KG1 (cell line): ENCODE measurements at places on chromosomes 1 and 21.

- no peak for DNase-seq
These were observed 228.4 kb upstream of the POU3F1 start for GRCh38 chr1:38274974-38275373.

DNA sequence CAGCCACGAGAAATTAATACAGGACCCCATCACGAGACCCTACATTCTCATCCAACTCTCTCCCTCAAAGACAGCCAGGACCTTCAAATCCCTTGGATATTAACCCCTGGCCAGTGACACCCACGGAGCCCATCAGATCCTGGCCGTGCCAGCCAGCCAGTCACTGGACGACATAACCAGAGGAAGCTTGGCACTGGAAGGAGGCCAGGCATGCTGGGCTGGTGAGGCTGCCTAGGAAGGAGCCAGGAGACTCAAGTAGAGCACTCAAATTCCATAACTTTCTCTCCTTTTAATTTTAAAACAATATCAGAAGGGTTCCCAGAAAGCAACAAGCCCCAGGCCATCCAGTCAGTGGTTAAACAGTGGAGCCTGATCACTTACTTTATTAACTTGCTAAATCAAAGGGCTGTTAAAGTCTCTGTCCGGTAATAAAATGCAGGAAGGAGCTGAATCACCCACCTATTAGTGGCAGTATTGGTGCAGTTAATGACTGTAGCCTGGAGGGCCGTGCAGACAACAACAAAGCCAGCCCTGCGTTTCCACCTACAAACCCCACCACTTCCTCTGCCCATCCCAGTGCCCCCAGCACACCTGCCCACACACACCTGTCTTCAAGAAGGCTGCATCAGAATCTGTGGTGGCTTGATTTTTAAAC lies 78.0 kb downstream of the HIVEP3 start:
- DNase-seq: no peak

DNA sequence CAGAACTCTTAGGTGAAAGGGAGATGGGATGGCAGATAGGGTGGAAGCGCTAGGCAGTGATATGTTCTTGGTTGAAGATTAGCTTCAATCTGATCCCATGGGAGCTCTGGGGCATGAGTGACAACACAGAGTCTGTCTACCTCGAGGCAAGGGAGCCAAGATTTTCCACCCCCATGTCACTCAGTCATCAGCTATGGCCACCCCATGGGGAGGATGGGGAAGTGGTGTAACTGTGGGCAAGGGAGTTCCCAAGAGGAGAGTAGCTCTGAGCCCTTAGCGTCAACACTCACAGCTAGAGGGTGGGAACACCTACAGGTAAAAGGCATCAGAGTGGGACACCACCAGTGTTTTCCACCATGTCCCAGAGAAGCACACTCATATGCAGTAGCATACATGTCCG lies 30.3 kb upstream of the C1QA start:
- DNase-seq: no peak

- DNase-seq: no peak
These were observed 385.6 kb downstream of the HLX start for GRCh38 chr1:221264848-221265247.

DNA sequence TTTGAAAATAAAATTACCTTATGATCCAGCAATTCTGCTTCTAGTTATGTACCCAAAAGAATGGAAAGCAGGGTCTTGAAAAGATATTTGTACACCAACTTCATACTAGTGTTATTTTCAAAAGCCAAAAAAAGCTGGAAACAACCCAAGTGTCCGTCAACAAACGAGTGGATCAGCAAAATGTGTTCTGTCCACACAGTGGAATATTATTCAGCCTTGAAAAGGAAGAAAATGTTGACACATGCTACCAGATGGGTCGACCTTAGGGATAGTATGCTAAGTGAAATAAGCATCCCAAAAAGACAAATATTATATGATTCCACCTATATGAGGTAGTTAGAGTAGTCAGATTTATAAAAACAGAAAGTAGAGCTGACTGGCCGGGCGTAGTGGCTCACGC lies 65.3 kb downstream of the KAZN start:
- no peak for DNase-seq

DNA sequence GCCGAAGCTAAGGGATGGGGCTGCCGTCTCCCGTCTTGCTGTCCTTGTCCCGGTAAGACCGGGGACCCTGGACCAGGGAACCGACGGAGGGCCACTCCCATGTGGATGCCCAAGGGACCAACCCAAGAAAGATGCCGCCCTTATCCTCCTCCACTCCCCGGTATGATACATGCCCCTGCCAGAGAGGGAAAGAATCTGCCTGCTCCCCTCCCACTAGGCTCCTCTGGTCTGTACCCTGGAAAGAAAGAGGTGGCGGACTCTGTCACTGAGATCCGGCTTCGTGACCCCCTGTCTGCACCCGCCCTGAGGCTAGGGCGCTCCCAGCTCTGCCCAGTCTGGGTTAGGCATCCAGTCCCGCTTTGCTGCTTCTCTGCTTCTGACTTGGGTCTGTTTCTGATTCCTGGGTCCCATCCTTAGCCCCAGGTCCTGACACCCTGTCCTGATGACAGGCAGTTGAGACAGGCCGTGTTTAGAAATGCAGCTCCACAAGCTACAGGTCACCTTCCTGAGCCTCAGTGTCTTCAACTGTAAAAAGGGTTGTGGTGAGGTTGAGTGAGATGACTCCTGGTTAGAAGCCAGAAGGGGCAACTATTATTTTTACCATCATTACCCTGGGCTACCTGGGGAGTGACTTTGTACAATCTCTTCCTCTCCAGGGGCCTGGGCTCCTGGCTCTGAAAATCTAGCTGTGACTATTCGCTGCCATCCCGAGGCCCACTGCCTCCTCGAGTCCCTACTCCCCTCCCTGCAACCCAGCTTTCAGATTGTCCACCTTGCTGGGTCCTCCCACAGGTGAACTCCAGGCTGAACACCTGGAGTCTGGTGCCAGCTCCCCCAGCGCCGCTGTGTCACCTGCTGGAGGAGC lies 3.7 kb downstream of the MATN1 start:
- DNase-seq: no peak

GRCh38 chr1:184418652-184419349 lies 32.0 kb downstream of the C1orf21 start:
- DNase-seq: no peak

GRCh38 chr1:26546375-26546774 lies 16.8 kb downstream of the RPS6KA1 start:
- DNase-seq: no peak

DNA sequence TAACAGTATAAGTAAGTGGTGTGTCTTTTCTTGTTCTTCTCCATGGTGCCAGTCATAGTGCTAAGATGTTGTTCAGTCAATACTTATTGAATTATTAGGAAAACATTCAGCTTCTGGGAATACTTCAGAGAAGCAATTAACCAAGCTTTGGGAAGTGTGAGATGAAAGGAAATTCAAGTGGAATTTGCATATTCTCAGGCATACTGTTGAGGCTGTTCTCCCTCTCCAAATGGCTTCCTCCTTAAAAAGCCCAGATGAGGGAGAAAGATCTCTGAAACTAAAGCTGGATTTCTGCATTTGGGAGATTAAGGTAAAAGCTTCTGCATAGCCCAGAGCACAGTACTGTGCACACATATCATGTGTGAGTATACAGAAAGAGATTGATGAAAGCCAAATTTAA lies 73.4 kb downstream of the MACF1 start:
- DNase-seq: no peak

DNA sequence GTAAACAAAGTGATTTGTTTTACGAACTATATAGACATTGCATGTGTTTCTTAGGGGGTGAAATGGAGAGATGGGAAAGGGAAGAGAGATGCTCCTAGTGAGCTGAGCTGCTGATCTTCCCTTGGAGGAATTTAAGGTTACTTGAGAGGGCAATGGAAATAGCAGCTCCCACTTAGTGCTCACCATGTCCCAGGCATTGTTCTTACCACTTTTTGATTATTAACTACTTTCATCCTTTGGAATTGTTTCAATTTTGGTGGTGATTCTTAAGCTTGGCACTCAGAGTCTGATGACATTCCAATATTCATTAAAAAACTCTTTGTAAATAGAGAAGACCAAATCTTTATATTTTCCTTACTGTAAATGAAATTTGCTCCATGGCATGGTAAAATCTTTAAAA lies 124.9 kb downstream of the ITSN1 start:
- no peak for DNase-seq

- peak; percentile 58 for DNase-seq
These were observed 27.4 kb downstream of the HIVEP3 start for GRCh38 chr1:41891199-41891896.

DNA sequence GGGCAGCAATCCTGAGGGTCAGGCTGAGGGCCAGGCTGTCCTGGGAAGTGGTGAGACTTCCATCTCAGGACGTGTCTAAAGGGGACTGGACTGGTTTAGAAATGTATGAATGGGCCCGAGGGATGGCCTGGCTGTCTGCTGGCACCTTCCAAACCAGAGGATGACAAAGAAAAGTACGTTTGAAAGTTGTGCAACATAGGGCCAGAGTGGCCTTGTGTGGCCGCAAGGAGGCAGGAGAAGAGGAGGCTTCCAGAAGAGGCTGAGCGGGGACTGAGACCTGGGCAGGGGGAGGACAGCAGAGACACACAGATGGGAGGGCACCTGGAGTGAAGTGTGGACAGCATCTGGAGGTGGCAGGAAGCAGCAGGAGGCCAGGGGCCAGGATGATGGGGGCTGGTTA lies 2.6 kb upstream of the SYTL1 start:
- no peak for DNase-seq

DNA sequence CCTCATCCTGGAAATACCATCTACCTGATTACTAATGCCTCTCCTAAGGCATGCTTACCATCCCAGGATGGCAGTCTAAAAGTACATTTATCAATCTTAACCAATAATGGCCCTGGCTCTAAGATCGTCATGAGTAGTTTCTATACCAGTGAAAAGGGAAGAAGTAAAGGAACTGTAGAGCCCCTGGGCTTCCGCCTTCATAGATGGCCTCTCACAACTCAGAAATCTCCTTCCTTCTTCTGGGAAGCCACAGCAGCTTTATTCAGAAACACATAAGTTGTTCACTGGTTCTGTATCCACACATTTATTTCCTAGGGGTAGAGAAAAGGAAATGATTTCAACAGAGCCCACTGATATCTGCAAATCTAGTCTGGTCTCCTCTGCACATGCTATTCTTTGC lies 41.0 kb upstream of the CD5L start:
- DNase-seq: no peak

DNA sequence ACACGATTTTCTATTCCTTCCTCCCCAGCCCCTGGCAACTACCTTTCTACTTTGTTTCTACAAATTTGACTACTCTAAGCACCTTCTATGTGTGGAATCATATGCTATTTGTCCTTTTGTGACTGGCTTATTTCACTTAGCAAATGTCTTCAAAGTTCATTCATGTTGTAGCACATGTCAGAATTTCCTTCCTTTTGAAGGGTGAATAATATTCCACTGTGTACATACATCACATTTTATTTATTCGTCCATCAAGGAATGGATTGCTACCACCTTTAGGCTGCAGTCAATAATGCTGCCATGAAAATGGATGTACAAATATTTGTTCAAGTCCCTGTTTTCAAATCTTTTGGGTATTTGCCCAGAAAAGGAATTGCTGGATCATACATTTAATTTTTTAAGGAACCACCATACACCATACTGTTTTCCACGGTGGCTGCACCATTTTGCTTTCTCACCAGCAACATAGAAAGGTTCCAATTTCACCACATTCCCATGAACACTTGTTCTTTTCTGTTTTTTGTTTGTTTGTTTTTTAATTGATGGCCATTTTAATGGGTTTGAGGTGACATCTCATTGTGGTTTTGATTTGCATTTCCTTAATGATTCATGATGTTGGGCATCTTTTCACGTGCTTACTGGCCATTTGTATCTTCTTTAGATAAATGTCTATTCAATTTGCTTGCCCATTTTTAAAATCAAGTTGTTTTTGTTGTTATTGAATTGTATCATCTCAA lies 3.3 kb upstream of the PDZK1 start:
- no peak for DNase-seq

DNA sequence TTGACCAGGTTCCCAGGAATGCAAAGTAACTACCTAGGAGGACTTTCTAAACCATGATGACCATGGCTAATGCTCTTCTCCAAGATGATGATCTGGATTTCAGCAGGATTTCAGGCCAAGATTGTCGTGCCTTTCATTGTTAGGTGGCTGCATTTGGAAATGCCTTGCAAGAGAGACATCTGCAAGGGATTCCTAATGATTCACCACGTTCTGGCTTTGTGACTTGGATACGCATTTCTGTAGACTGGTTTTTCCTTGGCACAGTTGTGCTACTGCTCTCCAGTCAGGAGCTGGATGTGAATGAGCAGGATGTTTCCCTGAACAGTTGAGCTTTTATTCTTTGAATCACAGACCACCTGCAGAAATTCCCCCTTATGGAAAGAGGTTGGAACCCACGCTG lies 212.4 kb downstream of the BACH1 start:
- no peak for DNase-seq

DNA sequence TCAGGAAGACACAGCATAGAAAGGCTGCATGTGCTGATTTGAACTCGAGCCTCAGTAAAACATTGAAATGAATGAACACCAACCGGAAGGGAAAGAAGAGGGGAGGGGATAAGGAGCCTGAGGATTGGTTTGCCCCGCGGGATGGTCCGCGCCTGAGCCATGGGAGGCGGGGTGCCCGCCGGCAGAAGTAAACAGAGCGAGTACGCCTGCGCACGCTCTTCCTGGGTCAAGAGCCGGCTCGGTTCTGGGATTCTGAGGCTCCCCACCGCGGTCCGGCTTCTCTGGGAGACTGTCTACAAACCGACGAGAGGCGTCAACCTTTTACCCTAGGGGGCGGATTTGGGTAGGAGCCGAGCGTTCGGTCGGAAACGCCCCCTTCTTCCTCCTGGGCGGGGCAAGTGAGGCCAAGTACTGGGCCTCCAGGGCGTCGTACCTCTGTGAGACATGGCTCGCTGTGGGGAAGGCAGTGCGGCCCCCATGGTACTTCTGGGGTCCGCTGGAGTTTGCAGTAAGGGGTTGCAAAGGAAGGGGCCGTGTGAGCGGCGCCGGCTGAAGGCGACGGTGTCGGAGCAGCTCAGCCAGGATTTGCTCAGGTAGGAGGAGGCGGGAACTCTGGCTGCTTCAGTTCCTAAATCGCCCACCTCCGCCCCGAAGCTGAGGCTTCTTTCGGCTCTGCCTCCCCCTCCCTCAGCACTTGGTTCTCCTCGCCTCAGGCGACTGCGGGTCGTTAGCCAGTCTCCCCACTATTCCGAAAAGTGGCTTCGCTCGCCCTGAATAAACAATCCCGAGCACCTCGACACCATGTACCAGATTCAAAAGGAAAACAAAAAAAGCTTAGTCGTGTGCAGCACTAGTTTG lies at the start of gene BTBD8:
TSS of gene BTBD8 (plus strand) at position 218 of the 858 bp plus-strand sequence. CDS start at position 445, 227 bp downstream.
- DNase-seq: peak; percentile 57

GRCh38 chr1:116106646-116107045 lies 4.6 kb upstream of the MAB21L3 start:
- no peak for DNase-seq

- DNase-seq: no peak
These were observed 70.0 kb upstream of the SELENON start for GRCh38 chr1:25729790-25730644.

GRCh38 chr1:160951443-160952128 lies 3.0 kb downstream of the ITLN2 start:
- peak; percentile 52 for DNase-seq

GRCh38 chr1:175297291-175297690 lies 104.7 kb upstream of the KIAA0040 start:
- no peak for DNase-seq

- DNase-seq: no peak
These were observed 12.9 kb downstream of the FAAH start for GRCh38 chr1:46406881-46407608.

GRCh38 chr1:196295766-196296165 lies 312.5 kb downstream of the KCNT2 start:
- no peak for DNase-seq

GRCh38 chr1:89584781-89585180 lies 48.1 kb upstream of the LRRC8C start:
- no peak for DNase-seq
